ENCODE measurements at places on chromosomes 4 and X.
A peak's percentile ranks its signal among the peaks of the same experiment; 100 is the strongest.

DNA sequence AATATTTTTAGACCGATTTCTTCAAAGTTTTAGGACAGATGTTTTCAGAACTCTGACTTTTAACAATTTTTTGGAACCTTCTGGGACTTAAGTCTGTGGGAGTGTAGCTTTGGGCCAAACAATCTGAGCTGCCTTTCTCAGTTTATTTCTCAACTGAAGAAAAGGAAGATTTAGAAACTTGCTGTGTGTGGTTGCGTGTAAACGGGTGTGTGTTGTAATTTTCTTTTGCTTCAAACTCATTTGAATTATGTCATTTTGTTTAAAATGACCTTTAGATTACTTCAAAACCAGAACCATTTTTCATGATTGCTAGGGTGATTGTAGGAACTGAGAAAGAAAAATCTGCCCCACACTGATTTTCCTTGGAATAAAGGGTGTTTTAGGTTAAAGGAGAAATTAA lies 577.7 kb upstream of the GALNTL6 start:
- no peak for DNase-seq

- DNase-seq: peak; percentile 20
Observed at GRCh38 chr4:18404642-18405041, 383.1 kb upstream of the LCORL start.

GRCh38 chr4:98653890-98654867 lies 4.2 kb downstream of the TSPAN5 start:
- DNase-seq: no peak

DNA sequence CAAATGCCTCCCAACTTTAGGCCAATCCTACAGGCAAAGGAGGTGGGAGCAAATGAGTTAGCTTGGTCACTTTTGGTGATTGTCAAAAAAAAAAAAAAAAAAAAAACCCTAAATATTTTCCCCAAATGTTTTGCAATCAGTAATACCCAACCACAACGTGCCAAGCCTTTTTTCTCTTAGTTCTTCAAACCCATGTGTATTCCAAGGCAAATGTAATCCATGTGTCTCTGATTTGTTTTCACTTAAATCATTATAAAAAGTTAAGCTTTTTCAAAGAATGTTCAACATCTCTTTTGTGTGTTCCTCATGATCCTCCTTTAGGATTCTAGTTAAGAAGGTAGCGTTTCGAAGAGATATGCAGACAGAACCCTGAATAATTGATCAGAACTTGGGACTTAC lies 328.4 kb downstream of the PAPSS1 start:
- DNase-seq: no peak

- DNase-seq: no peak
Observed at GRCh38 chrX:54182864-54183613, at the start of gene FAM120C. Gene FAM120C (minus strand): TSS chrX:54183254. CDS start chrX:54183198, 56 bp downstream.

GRCh38 chrX:141164406-141164805 lies 12.5 kb downstream of the LDOC1 start:
- no peak for DNase-seq

DNA sequence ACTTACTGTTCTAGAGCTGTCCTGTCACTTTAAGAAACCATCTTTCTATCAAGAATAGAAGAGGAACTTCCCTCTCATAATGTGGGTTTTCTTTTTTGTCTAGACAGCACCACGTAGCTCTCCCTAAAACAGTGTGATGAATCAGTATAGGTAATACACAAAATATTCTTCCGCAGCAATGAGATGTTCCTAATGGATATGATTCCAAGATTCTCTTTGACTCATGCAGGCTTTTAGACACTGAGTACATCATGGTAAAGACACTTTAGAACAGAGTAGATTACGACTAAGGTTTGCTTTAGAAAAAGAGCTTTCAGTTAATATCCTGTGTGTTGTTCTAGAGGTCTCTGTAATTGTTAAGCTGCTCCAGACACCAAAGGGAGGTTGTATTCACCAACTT lies 69.8 kb downstream of the PTTG2 start:
- DNase-seq: no peak

- DNase-seq: no peak
Observed at GRCh38 chr4:848803-849477, 23.0 kb upstream of the CPLX1 start.

DNA sequence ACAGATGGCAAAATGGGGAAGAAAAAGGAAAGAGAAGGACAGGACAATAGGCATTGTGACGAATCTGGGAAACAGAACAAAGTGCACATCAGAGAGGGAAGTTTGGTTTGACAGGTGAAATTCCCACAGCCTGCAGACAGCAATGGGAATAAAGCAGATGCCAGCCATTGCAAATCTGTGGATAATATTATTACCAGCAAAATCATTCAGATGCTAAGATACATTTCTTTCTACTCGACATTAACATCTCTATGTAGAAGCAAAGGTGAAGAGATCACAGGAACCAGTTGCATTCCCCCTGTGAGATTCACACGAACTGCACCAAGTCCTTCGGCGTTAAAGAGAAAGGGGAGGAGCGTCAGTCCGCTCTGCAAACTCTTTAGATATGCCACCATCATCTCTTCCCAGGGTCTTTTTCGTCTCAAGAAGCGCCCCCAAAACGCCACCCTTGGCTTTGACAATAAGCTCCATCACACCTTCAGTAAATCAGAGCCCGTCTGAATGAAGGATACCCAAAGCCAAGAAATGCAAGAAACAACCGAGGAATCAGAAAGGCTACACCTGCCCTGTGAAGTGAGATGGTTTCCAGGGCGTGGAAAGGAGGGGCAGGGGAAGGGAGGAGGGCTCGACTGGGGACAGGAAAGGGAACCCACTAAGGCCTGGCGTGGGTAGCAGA lies 1.9 kb downstream of the NEUROG2 start:
- no peak for DNase-seq

DNA sequence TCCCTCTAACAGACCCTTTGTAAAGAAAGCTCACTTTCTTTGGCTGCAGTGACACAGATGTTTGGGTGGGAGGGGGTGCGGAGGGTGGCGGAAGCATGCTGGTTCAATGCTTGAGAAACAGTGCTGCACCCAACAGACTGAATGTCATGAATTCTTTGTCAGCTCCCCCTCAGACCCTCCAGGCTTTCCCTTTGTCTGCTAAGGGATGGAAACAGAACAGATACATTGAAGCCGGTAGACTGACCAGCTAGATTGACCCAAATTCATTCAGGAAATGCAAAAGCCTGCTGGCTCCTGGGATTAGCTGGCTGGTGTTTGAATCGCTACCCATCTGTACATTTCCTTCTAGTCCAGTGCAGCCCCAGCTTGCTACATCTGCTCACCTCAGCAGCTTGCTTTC lies 90.8 kb upstream of the PAK3 start:
- DNase-seq: no peak

- DNase-seq: peak; percentile 11
Observed at GRCh38 chrX:124300405-124300804, 32.1 kb upstream of the TEX13D start.

DNA sequence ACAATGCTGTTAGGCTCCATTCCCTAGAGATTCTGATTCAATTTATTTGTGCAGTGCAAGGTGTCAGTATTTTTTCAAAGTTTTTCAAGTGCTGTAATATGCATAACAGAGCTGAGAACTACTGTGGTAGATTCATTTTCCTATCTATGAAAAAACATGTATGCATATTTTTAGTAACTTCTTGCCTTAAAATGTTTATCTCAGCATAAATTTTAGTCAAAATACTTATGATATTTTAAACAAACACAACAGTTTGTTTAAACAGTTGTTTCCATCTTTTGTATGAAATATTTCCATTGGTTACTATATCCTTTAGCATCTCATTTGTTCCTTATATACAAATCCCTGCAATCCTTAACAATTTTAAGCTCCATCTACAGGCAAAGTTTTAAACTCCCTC lies 624.8 kb upstream of the ADGRL3 start:
- no peak for DNase-seq

DNA sequence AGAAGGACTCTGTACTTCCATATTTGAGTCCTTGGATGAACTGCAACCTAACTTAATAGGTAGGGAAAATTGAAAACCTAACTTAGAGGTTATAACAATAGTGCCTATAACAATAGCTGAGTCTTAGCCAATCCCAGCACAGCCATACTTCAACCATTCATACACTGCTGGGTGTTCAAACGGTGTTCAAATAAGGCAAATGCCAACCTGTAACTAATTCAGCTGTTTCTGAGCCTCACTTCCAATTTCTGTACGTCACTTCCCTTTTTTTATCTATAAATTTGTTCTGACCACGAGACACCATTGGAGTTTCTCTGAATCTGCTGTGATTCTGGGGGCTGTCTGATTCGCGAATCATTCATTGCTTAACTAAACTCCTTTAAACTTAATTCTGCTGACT lies 9.6 kb upstream of the GRSF1 start:
- DNase-seq: no peak

DNA sequence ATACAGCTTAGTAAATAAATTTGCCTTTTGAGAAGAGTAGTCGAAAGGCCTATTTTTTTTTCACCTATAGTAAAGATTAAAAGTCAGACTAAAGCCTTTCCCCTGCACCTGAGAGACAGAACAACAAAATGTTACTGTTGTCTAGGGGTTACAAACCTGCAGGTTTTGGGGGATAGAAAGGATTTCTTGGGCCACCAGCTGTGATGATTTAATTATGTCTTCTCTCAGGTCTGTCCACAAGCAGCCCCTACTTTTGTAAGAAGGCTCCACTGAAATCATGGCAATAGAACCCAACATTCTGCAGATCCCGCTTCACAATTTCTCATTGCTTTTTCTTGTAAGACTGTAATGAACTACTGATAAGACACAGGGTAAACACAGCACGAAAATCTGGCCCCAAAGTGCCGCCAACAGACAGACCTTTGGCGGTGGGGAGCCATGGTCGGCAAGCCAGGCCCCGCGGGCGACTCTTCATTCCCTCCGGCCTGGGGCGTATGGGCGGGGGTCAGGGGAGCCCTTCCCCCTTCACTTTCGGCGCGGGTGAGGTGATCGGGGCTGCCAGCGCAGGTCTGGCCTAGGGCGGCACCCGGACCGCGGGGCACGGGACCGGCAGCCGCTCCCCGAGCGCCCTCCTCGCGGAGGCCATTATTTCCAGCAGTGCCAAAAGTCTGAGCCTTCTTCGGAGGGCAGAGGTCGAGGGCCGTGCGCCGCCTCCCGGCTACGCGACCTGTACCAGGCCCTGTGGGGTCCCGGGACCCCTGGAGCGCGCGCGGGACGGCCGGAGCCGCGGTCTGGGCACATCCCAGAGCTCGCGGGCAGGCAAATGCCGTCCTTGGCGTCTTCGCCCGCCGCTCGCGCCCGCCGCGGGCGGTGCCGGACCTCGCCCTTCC lies 812 bp upstream of the KDM6A start:
- no peak for DNase-seq

GRCh38 chr4:80179637-80180161 lies 17.6 kb upstream of the PRDM8 start:
- DNase-seq: no peak

GRCh38 chr4:1715002-1715758 lies 3.1 kb upstream of the SLBP start:
- DNase-seq: no peak

DNA sequence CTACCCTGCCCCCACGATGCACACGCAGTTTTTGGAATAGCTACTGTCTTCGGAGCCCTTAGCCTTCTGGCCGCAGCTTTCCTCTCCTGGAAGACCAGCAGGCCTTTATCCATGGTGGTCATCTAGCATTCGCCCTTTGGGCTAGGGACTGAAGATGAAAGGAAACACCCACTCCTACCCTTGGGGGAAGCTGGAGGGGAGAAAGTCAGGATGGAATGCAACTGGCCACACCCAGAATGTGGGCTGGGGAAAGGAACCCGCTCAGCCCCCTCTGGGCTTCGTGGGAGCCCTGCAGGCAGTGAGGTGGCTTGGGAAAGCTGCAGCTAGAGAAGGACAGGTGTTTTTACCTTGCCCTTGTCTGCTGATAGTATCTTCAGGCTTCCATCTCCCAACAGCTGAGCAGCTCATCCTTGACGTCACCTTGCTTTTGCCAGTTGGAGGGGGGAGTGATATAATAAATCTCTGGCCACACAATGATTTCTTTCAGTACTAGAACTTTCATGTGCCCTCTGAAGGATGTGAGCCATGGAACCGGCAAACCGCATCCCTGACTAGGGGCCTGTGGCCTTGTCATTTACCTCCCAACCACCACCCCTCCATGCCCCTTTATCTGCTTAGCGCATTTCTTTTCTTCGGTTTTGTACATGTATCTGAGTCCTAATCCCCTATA lies 59.0 kb downstream of the ELF4 start:
- DNase-seq: no peak

DNA sequence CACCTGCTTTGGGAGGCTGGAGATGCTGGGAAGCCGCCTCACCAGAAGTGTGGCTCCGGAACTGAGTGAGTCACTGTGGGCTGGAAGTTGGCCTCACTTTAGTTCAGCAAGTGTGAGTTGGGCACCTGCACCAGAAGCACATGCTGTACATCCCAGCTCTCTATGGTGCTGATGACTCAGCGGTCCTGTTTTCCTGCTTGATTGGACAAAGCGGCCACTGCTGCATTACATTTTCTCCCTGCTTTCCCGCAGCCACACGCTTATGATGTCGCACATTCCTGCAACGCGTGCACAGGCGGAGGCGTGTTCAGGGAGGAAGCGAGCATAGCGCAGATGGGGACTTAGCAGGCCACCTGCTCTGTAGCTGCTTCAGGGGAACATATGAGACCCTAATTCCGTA lies 26.7 kb upstream of the CLDN34 start:
- no peak for DNase-seq

- DNase-seq: no peak
Observed at GRCh38 chr4:134518574-134519217, 317.1 kb upstream of the PABPC4L start.

DNA sequence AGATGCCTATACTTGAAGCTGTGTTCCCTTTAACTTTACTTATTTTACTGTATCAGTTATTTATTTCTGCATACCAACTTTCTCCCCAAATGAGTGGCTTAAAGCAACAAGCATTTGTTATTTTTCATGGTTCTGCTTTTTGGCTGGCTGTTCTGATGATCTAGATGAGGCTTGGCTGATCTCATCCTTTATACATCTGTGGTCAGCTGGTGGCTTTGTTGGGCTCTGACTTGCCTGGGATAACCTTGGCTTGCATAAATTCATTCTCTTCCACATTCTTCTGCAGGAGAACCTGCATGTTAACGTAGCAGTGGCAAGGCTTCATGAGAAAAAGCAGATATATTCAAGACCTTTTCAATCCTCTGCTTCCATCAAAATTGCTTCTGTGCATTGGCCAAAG lies 1317.6 kb downstream of the ADGRL3 start:
- no peak for DNase-seq

- DNase-seq: no peak
Observed at GRCh38 chrX:41245641-41246040, 88.3 kb upstream of the DDX3X start.

DNA sequence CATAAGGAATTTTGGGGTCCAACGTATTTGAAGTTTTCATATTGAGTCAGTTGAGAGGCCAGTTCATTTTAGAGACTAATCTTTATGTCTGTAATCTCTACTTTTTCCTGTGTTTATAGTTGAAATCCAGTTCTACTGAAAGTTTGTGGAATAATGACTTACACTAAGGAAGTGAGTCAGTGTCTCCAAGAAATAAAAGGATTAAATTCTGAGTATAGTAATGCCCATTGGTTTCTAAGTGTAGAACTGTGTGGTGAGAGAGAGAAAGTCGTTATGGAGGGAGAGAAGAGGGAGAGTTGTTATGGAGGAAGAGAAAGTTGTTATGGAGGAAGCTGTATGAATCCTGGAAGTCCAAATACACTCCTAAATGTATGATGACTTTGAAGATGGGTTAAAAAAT lies 264.6 kb upstream of the HAND2 start:
- DNase-seq: no peak

GRCh38 chrX:133646719-133647116 lies 231.4 kb upstream of the GPC4 start:
- no peak for DNase-seq

GRCh38 chr4:139738846-139739613 lies 73.4 kb downstream of the MGST2 start:
- no peak for DNase-seq

GRCh38 chrX:31663172-31663571 lies 591.3 kb upstream of the FTHL17 start:
- DNase-seq: no peak

- DNase-seq: no peak
Observed at GRCh38 chrX:53125506-53125905, 31.6 kb downstream of the KANTR start.
